ENCODE measurements at places on chromosomes 1 and 21.

- DNase-seq, result no peak
Observed at GRCh38 chr1:24491577-24492360, 10.9 kb upstream of the RCAN3 start.

GRCh38 chr1:117147856-117148588 is 26.5 kb upstream of the TRIM45 start:
- no peak for DNase-seq

DNA sequence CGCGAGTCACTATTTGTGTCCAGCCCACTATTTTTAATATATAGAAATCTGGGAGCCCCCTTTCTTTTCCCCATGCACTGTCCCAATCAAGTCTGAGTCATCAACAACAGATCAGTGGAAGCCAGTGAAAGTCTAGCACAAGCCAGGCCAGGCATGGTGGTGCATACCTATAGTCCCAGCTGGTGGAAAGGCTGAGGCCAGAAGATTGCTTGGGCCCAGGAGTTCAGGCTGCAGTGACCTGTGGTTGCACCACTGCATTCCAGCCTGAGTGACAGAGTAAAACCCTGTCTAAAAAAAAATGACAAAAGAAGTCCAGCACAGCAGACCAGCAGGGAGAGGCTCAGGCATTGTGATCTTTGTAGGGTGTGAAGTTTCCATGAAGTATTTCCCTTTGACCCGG is 9.0 kb upstream of the RPL5 start:
- DNase-seq, result no peak

GRCh38 chr1:187566354-187566753 is 737.6 kb downstream of the PLA2G4A start:
- DNase-seq, result no peak

GRCh38 chr1:53061859-53062707 is at the start of gene PODN:
PODN (plus strand) TSS chr1:53062213; CDS start chr1:53069856, 7,643 bp downstream.
- no peak for DNase-seq

DNA sequence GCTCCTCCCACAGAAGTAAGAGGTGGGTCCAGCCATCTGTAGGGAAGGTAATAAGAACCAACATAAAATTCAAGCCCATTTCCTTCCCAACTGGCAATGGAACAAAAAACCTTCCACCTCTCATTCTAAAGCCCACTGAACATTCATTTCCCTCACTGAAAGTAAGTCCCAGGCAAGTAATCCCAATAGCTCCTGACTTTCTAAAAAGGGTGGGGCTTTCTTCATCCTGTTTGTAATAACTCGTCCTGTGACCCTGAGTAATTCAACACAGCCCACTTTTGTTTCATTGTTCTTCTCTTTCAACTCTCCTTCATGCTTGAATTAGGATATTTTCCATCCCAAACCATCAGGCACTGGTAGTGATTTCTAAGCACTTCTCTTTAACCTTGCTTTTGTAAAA is 74.9 kb downstream of the DAB1 start:
- no peak for DNase-seq
